ENCODE measurements at places on chromosomes 13 and 19.

- H3K36me3 ChIP-seq = no peaks in the 10 kb centered on the region
- no peak for DNase-seq
- H3K4me3 ChIP-seq = no peak overlapping the region
- no peaks in the 10 kb centered on the region for H3K27me3 ChIP-seq
- peaks cover 7% of the 10 kb centered on the region for H3K4me1 ChIP-seq
Measured at GRCh38 chr19:1389033-1389940, 5.6 kb downstream of the NDUFS7 start.

DNA sequence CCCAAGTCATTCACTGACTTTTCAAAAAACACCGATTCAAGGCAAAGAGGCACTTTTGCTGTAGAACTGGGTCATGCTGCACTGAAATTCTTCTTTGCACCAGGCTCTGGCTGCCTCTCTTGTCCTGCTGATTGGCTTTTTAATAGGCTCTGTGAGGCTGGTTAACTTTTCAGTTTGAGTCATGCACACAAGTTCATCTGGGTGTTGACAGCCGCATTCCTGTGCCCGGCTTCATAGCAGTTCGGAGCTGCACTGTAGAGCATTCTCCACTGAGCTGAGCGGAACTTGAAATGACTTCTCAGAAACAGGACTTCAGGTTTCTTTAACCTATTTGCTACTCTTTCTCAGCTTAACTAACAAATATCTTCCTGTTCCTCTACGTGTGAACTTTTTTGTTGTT lies 978.3 kb downstream of the UQCRFS1 start:
- H3K27me3 ChIP-seq = no peaks in the 10 kb centered on the region
- DNase-seq = no peak
- H3K36me3 ChIP-seq = no peaks in the 10 kb centered on the region
- H3K4me1 ChIP-seq = no peaks in the 10 kb centered on the region
- H3K27ac ChIP-seq = no peak overlapping the region

DNA sequence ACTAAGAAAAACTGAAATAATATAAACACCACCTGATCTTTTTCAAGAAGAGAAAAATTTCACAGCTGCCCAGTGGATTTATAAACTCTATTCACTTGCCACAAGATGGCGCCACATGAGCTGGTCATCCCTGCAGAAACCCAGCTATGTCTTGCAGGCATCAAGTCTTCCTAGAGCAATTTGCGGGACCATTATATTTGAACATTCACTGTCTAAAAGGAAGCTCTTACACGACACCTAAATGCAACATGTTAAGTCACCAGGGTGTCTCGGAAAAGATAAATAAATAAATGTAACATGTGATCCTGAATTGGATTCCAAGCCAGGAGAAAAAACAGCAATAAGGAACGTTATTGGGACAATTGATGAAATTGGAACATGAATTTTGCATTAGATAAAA lies 20.3 kb upstream of the AKT2 start:
- no peak overlapping the region for H3K4me3 ChIP-seq
- no peaks in the 10 kb centered on the region for H3K36me3 ChIP-seq
- H3K4me1 ChIP-seq = no peaks in the 10 kb centered on the region
- no peaks in the 10 kb centered on the region for H3K27me3 ChIP-seq

DNA sequence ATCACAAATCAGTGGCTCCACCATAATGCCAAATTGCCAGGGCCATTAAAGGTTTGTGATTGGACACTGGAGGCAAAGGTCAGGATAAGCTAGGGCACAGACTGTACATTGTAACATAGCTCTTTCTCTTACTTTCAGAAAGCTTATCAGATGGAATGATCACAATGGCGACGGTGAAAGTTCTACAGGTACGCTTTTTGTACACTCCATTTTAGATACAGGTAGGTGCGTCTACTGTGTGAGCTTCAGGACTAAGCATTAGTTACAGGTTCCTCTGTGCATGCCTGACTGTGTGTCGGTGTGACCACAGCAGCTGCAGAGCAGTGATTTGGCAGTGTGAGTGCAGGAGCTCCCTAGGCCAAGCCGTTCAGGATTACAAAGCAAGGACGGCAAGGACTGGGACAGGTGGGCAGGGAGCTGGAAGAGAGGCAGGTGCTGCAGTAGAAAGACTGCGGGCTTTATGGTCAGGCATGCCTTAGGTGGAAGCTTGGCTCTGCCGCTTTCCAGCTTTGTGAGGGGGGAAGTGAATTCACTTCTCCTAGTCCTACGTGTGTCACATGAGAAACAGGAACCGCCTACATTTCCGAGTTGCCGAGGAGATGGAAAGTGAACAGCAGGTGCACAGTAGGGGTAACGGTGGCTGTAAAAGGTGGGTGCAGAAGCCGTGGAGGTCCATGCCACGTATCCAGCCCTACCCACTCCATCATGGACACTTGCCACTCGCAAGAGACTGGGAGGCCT lies 49.6 kb downstream of the MRPL57 start:
- no peak overlapping the region for H3K27ac ChIP-seq
- DNase-seq = no peak
- H3K4me3 ChIP-seq = no peak overlapping the region
- H3K36me3 ChIP-seq = no peaks in the 10 kb centered on the region
- no peaks in the 10 kb centered on the region for H3K27me3 ChIP-seq

DNA sequence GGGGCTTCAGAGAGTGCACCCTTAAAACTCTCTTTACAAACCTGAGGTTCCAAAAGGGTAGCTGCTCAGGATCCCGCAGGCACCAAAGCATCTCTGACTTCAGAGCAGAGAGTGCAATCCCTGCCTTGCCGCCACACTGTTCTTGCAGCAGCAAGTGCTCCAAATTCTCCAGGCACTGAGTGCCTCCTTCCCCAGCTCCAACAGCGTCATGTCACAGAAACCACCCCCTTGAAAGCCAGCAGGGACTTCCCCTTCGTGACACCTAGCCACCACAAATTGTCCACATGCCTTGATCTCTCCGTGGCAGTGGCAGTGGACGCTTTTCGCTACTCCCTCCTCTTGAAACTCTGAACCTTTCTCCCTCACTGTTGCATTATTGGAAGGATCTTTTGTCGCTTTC lies 39.9 kb downstream of the MBNL2 start:
- H3K27ac ChIP-seq = peak overlapping the region; percentile 90
- no peak for DNase-seq
- H3K36me3 ChIP-seq = no peaks in the 10 kb centered on the region
- H3K27me3 ChIP-seq = no peaks in the 10 kb centered on the region
- H3K4me1 ChIP-seq = peaks cover 59% of the 10 kb centered on the region

DNA sequence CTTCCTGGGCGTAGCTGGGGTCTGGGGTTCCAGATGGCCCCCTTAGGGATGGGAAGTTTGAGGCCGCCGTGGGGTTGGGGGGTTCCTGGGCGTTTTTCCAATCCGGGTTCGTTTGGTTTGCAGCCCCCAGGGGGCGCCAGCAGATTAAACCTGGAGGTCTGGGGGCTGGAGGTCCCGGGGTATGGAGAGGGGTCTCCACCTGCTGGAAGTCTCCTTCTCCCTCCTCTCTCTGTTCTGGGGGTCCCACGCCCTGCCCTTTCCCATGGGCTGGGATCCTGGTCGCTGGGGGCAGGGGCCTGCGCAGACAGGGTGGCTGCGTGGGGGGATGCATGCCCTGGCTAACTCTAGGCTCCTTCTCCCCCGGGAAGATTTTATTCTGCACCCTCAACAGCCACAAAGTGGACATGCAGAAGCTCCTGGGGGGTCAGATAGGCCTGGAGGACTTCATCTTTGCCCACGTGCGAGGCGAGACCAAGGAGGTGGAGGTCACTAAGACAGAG lies 899 bp downstream of the GIPC3 start:
- DNase-seq = no peak
- peak overlapping the region; percentile 26 for H3K4me3 ChIP-seq
- no peaks in the 10 kb centered on the region for H3K4me1 ChIP-seq
- H3K27me3 ChIP-seq = no peaks in the 10 kb centered on the region
- H3K27ac ChIP-seq = no peak overlapping the region

DNA sequence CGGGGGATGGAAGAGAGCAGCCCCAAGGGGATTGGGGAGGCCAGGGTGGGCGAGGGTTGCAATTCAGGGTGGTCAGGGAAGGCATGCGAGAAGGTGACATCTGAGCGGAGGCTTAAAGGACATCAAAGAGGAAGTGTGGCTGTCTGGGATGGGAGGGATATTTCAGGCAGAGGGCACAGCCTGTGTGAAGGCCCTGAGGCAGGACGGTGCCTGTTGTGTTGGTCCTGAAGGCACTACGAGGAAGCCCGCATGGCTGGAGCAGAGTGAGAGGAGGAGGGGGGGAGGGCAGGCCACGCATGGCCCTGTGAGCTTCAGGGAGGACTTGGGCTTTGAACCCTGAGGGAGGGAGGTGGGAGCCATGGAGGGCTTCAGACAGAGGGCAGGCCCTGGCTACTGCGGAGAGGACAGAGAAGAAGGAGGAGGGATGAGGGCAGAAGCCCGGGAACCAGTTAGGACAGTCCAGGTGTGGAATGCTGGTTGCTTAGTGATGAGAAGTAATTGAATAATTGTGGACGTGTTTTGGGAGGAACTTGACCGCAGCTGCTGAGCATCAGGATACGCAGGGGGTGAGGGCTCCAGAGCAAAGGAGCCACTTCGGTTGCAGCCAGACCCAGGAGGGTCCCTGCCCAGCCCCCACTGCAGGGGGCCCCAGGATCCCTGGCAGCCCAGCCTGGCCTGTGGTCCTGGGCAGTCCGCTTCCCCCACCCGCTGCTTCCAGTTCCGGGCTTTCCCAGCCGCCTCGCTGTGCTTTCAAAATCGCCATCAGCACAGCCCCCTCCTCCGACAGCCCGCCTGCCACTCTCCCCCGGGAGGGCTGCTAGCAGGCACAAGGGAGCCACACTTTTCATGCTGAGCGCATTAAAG lies 6.2 kb downstream of the TLE6 start:
- no peak overlapping the region for H3K4me3 ChIP-seq
- peak overlapping the region; percentile 28 for H3K27ac ChIP-seq
- no peaks in the 10 kb centered on the region for H3K36me3 ChIP-seq
- no peak for DNase-seq
- no peaks in the 10 kb centered on the region for H3K4me1 ChIP-seq

DNA sequence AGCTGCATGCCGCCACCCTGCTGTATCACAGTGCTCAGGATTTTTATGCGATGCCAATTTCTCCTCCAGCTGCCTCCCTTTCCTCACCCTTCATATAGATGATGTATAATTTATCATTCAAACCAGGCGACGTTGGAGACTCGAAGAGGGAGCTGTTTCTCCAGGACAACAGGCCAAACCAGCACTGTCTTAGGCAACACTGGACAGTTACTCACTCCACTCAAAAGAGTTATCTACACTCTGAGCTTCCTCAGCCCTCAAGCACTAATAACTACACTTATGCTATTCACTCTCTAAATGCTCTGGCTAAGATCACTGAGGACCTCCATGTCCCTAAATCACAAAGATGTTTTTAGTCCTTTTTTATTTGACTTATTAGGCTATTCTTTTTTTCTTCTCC lies 87.3 kb upstream of the RFC3 start:
- H3K27me3 ChIP-seq = no peaks in the 10 kb centered on the region
- H3K4me1 ChIP-seq = peaks cover 15% of the 10 kb centered on the region
- H3K36me3 ChIP-seq = no peaks in the 10 kb centered on the region

DNA sequence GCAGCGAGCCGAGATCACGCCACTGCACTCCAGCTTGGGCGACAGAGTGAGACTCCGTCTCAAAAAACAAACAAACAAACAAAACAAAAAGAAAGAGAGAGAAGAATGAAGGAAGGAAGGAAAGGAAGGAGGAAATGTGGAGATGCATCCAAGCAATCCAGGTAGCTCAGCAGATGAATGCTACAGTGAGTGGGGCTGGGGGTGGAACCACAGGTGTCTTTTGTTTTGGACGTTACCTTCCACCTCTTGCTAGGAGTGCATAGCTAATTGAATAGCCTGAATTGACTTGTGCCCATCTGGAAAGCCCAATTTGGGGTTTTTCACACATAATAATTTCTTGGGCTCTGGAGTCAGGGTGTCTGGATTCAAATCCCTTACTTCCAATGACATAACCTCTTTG lies 66.0 kb upstream of the GTF3A start:
- H3K27me3 ChIP-seq = no peaks in the 10 kb centered on the region
- no peaks in the 10 kb centered on the region for H3K36me3 ChIP-seq
- no peak for DNase-seq
- no peak overlapping the region for H3K27ac ChIP-seq
- no peaks in the 10 kb centered on the region for H3K4me1 ChIP-seq
- H3K4me3 ChIP-seq = no peak overlapping the region

DNA sequence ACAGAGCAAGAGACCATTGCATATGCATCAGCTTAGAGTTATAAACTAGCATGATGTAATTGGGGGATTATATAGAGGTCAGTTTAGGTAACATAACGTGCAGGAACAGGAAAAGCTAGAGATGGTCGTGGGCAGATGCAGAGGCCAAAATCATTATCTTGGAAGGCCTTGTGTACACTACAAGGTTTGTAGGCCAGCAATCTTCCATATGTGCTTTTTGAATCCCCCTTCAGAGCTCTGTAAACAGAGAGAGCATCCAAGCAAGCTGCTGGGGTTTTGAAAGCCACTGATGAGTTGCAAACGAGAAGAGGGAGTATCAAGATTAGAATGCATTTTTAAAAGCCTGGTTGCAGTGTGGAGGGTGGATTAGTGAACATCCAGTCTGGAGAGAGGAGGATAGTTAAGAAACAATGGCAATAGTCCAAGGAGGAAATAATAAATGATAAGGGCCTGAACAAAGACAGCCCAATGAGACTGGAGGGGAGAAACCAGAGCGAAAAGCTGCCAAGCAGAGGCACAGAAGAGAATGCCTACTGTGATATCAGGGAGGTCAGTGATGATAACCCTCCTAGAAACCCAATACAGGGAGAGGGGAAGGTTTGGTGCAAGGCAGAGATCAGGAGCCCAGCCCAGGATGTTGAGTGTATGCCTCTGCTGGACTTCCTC lies 109.6 kb downstream of the ZAR1L start:
- H3K36me3 ChIP-seq = no peaks in the 10 kb centered on the region
- no peak overlapping the region for H3K4me3 ChIP-seq
- no peak overlapping the region for H3K27ac ChIP-seq
- H3K27me3 ChIP-seq = no peaks in the 10 kb centered on the region

DNA sequence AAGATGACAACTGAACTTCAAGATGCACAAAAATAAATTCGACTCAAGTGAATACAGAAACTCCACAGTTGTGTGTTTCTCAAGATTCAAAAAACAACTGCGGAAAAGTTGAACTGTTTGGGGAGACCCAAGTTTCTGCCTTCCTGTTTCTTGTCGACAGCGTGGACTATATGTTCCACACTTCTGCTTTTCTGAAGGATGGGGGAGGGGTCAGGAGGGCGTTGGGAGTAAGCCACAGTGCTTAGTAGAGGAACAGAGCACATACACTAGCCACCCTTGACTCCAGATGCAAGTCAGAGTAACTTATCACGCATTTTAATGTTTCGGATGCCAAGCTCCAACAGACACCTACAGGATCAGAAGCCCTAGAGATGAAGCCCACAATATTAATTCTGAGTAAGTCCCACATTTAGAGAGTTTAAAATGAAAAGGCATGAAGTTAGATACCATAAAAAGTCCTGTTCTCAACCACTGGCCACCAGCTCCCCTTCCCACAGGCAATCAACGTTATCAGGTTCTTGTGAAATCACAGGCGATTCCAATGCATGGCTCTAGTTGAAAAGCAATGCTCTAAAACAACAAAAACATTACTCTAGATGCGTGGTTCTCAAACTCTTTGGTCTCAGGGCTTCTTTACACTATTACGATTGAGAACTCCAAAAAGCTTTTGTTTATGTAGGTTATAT lies 4.2 kb downstream of the TUBGCP3 start:
- H3K27me3 ChIP-seq = no peaks in the 10 kb centered on the region
- H3K4me1 ChIP-seq = peaks cover 13% of the 10 kb centered on the region
- no peak overlapping the region for H3K27ac ChIP-seq
- no peak overlapping the region for H3K4me3 ChIP-seq
- DNase-seq = no peak

- no peaks in the 10 kb centered on the region for H3K27me3 ChIP-seq
- DNase-seq = no peak
Measured at GRCh38 chr19:56333506-56333905, 18.9 kb upstream of the ZSCAN5A start.

- H3K36me3 ChIP-seq = no peaks in the 10 kb centered on the region
Measured at GRCh38 chr19:15529774-15530372, 21.5 kb downstream of the CYP4F22 start.
